ENCODE measurements at places on chromosomes 1 and 21.
A peak's percentile ranks its signal among the peaks of the same experiment; 100 is the strongest.

DNA sequence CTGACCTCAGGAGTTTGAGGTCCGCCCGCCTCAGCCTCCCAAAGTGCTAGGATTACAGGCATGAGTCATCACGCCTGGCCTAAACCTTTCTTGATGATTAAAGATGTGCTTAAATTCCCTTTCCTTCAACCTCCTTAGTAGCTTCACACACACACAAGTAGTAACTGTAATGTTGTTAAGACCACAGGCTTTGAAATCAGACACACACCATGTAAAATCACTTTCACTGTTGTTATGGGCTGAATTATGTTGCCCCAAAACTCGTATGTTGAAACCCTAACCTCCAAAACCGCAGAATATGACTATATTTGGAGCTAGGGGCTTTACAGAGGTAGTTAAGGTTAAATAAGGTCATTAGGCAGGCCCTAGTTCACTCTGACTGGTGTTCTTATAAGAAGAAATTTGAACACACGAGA lies 180.2 kb downstream of the NR5A2 start:
- no peak for DNase-seq

- DNase-seq = no peak
These were observed 115.3 kb downstream of the KIF26B start for GRCh38 chr1:245270063-245270462.

DNA sequence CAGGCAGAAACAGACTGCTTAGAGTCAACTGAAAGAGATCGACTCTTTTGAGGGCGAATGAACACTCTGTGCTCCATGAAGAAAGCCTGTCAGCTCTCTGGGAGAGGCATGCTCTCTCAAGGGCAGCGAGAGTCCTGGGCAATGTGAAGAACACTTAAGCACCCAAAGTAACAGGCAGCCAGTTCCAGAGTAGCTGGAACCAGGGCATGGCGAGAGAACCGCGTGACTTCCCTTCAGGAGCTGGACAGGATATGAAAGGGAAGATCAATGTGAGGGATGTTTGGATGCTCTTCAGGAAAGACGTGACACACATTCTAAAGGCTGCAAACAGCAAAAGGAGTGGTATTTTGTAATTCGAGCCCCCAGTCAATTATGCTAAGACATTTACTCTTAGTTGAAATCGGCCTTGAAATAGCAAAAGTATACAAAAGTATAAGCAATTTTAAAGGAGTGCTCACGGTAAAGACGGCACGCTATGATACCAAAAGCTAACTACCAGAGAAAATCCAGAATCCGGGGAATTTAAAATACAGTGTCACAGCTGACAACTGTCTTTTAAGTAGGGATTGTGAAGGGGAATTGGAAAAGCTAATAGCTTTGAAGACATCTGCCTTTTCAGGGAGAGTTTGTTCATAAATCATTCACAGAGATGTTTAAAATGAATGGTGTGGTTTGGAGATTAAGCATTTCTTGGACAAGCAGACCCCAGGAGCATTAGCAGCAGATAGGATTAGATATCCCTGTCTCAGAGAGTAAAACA lies 20.8 kb downstream of the ADAMTS5 start:
- DNase-seq = no peak

GRCh38 chr1:207007352-207008033 lies 25.1 kb downstream of the C1orf116 start:
- DNase-seq = peak; percentile 86

DNA sequence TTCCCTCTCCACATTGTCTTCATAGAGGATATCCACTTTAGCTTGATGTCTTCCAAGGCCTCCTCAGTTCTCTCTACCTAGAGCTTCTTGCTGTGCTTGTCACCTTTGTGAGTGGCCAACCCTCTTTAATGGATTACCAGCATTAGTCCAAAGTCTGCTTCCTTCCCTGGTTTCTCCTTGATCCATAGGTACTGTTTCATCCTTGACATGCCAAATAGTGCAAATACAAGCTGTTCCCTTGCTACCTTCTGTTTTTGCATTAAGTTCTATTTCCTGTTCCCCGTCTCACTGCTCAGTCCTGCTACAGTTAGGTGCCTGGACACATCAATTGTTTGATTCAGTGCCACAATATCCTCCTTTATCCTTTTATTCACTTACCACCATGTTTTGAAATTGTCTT lies 19.2 kb downstream of the MAST2 start:
- no peak for DNase-seq

GRCh38 chr1:23322770-23323169 lies 21.3 kb downstream of the HNRNPR start:
- DNase-seq = no peak

DNA sequence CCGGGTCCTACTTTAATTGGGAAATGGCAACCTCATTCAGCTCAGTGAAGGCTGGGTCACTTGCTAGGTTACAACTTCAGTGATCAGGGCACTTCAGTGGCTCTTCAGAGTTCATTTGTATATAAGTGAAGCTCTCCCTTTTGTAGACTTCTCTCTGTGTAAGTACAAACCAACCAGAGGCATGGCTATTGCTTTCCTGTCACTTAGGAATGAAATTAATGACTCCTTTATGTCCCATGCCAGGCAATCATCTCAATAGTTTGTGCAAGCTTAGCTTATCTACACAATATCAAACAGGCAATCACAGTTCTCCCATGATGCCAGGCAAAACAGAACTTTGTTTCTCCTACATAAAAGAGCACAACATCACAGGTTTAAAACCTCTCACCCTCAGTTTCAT lies 22.8 kb upstream of the CTBS start:
- no peak for DNase-seq

- DNase-seq = no peak
These were observed 75.7 kb upstream of the KIAA1614 start for GRCh38 chr1:180837020-180837419.

- peak; percentile 5 for DNase-seq
These were observed 20.9 kb upstream of the RGL1 start for GRCh38 chr1:183783767-183784637.

DNA sequence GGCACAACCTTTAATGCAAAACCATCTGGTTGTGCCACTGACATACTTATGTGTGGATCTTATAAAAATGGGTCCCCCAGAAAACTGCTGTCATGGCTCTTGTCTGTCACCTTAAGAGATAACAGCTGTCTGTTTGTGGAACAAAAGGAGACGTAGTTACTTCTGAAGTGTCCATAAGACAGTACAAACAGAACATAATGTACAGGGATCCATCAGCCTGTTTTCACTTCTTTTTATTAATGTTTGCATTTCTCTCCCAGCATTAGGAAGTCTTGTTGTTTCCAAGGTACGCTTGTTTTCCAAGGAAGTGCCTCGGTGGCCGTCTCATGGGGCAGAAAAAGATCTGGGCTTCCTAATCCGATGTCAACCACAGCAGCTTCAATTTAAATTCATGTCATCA lies 11.2 kb upstream of the ST6GALNAC5 start:
- no peak for DNase-seq

DNA sequence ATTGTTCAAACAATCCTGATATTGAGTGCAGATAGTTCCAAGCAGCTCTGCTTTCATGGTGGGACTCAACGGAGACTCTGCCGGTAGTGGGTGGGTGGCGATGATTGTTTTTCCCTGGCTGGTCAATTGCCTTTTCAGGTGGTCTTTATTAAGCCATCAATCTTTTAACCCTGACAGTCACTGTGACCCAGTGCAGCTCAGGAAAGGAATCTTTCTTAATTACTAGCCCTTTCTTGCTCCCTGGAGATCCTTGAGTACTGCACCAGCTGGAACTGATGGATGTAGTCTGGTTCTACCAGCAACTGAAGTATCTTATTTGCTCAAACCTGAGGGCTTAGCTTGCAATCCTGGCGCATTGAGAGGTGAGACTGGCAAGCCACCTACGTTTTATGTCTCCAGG lies 196.4 kb downstream of the PLPP3 start:
- no peak for DNase-seq

- DNase-seq = no peak
These were observed 65.2 kb downstream of the AGPAT3 start for GRCh38 chr21:43930074-43930847.

- peak; percentile 94 for DNase-seq
These were observed 17.3 kb upstream of the PCSK9 start for GRCh38 chr1:55021942-55022546.

GRCh38 chr21:42735944-42736343 lies 82.5 kb downstream of the PDE9A start:
- no peak for DNase-seq

DNA sequence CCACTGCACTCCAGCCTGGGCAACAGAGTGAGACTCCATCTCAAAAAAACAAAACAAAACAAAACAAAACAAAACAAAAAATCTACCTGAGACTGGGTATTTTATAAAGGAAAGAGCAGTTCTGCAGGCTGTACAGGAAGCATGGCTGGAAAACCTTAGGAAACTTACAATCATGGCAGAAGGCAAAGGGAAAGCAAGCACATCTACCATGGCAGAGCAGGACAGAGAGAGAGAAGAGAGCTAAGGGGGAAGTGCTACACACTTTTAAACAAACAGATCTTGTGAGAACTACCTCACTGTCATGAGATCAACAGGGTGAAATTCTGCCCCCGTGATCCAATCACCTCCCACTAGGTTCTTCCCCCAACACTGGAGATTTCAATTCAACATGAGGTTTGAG lies 198.3 kb upstream of the SAMSN1 start:
- DNase-seq = no peak

DNA sequence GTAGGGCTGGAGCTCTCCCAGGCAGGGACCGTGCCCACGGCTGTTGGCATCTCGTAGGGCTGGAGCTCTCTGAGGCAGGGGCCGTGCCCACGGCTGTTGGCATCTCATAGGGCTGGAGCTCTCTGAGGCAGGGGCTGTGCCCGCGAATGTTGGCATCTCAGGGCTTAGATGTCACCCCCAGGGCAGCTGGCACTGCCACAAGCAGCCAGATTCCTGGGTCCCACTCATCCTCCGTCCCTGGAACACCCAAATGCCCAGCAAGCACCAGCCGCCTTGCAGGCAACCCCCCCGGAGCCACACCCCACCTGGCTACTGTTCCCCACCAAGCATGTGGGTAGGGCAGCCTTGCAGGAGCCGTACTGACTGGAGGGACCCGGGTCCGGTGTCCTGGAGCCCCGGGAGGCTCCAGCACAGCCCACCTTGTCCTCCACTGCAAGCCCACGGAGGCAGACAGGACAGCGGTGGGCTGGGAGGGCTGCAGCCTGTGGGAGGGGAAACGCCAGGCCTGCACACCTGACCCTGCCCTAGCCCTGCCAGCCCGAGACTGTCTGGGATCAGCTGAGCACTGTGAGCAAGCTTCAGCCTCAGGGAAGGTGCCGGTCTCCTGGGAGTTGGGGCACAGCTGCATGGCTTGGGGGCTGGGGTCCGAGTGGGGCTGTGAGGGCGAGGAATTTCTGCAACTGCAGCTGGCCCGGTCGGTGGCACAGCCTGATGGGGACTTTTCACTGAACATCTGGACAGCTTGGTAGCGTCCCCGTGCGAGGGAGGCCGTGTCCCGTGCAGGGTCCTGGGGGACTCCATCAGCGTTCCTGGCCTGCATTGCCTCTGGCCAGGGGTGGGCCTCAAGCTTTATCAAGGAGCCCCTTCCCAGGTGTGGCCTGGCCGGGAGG lies 53.6 kb downstream of the COL18A1 start:
- DNase-seq = no peak

GRCh38 chr21:37443683-37444082 lies 77.1 kb downstream of the DYRK1A start:
- no peak for DNase-seq

GRCh38 chr1:245225322-245226202 lies 70.8 kb downstream of the KIF26B start:
- DNase-seq = no peak

- peak; percentile 30 for DNase-seq
These were observed 57.9 kb downstream of the DDAH1 start for GRCh38 chr1:85406887-85407533.

DNA sequence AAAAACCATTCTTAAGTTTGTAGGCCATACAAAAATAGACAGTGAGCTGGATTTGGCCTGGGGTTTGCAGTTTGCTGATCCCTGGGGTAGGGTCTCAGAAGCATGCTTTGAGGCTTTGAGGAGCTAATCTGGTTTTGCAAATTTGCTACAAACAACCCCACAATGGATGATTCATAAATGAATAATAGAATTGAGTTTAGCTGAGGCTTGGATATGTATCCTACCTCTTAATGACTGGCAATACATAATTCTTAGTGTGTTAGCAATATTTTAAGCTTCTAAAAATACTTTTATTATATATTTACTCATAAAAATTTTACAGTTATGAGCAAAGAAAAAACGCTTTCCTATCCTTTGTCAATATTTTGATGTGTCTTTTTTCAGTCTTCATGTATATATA lies 50.6 kb downstream of the ROR1 start:
- no peak for DNase-seq

DNA sequence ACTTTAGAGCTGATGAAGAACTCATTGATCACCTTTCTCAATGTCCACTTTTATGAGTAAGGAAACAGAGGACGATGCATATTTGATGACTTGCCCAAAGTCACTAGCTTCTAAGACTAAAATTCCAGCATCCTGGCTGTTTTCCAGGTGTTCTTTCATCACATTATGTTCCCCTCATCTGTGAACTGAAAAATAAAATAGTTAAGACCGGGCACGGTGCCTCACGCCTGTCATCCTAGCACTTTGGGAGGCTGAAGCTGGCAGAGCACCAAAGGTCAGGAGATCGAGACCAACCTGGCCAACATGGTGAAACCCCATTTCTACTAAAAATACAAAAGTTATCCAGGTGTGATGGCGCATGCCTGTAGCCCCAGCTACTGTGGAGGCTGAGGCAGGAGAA lies 297.5 kb downstream of the DUSP10 start:
- DNase-seq = no peak

- no peak for DNase-seq
These were observed 45.8 kb downstream of the RGS7 start for GRCh38 chr1:241311056-241311746.

DNA sequence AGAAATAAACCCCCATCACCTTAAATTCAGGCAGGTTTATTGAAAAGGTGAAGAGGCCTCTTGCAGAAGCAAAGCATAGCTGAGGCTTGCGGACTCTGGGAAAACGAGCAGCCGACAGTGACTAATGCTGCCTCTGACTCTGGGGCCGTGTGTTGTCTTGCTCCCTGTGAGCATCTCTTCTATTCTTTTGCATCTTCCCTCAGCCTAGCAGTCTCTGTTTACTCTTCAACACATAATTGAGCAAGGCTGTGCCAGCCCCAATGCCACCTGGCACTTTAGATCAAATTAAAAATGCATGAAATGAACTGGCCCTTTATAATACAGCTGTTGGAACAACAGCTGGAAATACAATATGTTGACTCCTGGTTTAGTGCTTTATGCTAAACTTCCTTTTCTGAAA lies 18.4 kb upstream of the REG4 start:
- no peak for DNase-seq

- no peak for DNase-seq
These were observed 26.2 kb downstream of the OR10J5 start for GRCh38 chr1:159509440-159510228.

DNA sequence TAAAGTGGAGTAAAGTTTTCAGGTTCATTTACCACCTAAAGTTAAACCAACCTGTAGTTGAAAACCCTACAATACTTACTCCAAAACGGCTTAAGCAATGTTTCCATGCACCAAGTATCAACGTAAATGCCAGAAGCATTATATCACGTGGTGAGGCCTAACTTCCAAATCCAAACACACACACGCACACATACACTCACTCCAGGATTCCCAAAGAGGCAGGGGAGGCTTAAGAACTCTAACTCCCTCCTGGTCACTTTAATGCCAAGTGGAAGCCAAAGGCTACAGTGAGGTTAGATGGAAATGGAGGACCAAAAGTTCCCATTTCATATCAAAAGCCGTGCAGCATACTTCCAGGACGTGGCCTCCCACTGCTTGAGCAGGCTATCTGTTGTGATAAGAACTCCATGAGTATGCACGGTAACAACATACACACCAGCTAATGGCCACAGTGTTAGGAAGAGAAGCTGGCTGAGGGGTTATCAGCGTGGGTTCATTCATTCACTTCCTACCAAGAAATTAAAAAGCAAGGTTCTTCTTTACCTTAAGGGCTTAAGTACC lies 224.1 kb downstream of the SLC45A1 start:
- no peak for DNase-seq

- DNase-seq = peak; percentile 28
These were observed 35.8 kb upstream of the CCN1 start for GRCh38 chr1:85544689-85545215.

Data from Calu3 (cell line).